ENCODE measurements at places on chromosomes 5 and 9.

GRCh38 chr5:102090770-102091169 is 205.3 kb downstream of the SLCO4C1 start:
- DNase-seq = no peak

DNA sequence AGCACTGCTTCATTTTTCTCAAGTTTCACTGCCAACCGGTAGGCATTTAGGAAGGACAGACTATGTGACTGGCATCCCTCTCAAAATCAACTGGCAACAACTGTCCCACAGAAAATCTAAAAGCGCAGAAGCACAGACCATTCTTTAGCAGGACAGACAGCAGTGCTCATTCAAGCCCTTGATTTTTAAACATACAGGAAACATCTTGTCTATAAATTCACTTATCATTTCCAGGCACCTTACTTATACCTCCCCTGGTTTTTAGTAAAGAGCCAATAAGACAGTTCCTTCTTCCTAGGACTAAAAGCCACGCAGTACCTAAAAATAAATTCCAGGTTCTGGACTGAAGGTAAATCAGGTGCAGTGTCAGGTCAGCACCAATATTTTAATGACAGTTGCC is 343.2 kb upstream of the WWC1 start:
- DNase-seq = no peak

DNA sequence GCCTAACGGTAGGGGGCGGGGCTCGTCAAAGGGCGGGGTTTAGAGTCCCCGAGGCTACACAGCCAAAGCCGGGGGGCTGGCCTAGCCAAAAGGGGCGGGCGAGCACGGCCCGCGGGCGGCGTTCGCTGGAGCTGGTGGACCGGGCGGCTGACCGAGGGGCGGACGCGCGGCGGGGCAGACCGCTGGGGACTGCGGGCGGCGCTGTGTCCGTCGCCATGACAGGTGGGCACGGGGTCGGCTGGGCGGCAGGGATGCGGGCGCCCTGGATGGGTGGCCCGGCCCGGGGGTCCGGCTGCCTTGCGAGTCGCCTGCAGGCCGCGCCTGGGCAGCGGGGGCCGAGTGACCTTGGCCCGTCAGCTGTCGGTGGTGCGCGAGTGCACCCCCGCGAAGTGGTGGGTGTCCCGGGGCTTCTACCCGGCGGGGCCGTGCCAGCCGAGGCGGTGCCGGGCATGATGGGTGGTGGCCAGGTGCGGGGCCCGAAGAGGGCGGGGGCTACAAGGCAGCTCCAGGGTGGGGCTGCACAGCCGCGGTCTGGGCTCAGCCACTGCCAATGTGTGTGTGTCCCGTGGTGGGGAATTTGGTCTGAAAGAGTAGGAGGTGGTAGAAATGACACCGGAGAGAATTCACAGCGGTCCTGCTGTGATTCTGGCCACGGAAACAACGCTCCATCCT is at the start of gene CARD19:
TSS of gene CARD19 (plus strand) at position 87 of the 672 bp plus-strand sequence. CDS start at position 216, 129 bp downstream.
- DNase-seq = peak; percentile 49

- DNase-seq = no peak
Observed at GRCh38 chr9:85744480-85744879, 2.7 kb upstream of the AGTPBP1 start.

DNA sequence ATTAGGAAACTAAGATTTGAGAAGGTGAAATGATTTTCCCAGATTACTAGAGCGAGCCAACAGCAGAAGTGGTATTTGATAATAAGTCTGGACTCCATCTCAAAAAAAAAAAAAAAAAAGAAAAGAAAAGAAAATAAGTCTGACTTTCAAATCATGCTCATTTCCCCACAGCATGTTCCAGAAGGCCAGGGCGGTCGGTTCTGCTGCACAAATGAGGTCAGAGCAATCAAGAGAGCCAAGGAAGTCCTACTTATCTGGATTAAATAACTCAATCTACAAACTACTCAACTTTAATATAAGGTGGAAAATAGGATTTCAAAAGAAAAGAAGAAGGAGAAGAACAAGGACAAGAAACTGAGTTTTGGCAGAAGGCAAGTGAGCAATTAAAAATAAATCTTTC is 130.4 kb upstream of the RASA1 start:
- no peak for DNase-seq

GRCh38 chr9:89558948-89559347 is 45.9 kb upstream of the GADD45G start:
- DNase-seq = no peak

DNA sequence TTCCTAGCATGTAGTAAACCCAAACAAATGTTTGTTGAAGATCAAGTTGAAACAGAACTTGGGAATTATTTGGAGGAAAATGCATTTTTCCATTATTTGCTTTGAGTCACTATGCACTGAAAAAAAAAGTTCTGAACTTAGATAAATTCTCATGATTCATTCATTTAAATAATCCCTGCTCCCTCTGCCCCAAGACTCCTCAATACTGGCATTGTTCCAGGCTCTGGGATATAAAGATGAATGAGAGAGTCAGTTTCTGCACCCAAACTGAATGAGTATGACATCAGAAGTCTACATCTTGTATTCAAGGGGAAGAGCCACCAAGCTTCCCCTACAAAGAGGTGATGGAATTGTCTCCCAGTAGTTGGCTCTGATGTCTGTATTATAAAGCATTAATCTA is 123.9 kb downstream of the SEC61B start:
- DNase-seq = no peak

DNA sequence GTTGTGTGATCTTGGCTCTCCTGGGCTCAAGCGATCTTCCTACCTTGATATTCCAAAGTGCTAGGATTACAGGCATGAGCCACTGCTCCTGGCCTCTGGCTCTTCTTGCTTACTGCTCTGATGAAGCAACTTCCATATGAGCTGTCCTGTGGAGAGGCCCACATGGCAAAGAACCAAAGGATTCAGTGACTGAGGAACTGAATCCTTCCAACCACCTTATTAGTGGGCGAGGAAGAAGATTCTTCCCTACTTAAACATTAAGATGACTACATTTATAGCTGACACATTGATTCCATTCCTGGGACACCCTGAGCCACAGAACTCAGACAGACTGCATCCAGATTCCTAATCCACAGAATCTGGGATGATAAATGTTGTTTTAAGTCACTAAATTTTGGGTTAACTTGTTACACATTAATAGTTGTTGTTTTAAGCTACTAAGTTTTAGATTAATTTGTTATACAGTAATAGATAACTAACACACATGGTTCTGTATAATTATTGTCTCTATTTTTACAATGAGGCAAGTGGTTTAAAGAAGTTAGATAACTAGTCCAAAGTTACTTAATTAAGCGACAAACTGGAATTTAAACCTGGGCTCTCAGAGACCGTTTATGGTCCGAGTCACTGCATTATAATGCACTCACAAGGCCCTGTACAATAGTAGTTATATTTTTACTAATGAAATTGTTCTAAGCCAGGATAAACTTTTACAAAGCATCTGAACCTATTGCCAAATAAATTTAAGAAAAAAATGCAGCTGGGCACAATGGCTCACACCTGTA is 16.7 kb upstream of the SLCO4C1 start:
- DNase-seq = no peak

GRCh38 chr5:109275919-109276318 is 133.9 kb downstream of the PJA2 start:
- DNase-seq = no peak

- no peak for DNase-seq
Observed at GRCh38 chr9:129027685-129028191, 393 bp downstream of the SH3GLB2 start.

- DNase-seq = no peak
Observed at GRCh38 chr9:126057121-126057825, 269.4 kb upstream of the MVB12B start.

DNA sequence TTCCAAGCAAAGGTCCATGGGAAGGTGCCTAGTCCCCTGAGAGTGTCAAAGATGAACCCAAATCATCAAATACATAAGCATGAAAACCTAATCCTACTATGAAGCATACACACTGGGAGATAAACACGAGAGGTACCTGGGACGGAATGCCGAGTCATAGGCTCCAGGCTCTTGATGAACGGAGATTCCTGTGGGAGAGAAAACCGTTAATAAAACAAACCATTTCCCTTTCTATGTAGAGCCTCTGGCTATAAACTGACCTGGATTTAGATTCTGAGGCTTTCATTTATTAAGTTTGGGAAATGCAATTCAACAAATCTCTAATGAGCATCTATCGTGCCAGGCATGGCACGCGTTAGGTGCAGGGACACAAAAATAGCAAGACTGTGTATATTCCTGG is 206.4 kb upstream of the IL12B start:
- DNase-seq = no peak

DNA sequence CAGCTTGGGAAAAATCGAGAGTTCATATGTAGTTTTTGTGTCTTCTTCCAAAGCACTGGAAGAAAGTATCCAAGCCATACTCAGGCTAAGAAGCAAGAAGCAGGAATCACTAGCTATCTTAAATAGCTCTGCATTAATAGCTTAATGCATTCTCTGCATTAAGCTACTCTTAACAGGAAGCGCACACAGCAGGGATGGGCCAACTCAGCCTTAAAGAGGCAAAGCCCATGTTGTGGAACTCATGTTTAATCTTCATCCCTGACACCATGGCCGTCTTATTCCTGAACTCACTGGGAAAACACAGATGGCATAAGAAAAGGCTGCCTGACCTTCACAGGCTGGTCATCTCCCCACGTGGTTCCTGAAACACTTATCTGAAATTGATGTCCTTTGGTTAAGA is 18.7 kb upstream of the ICE1 start:
- DNase-seq = no peak

GRCh38 chr5:76521240-76521758 is 101.9 kb downstream of the F2RL2 start:
- DNase-seq = peak; percentile 29

- DNase-seq = no peak
Observed at GRCh38 chr5:103369125-103370120, 110.9 kb downstream of the MACIR start.

DNA sequence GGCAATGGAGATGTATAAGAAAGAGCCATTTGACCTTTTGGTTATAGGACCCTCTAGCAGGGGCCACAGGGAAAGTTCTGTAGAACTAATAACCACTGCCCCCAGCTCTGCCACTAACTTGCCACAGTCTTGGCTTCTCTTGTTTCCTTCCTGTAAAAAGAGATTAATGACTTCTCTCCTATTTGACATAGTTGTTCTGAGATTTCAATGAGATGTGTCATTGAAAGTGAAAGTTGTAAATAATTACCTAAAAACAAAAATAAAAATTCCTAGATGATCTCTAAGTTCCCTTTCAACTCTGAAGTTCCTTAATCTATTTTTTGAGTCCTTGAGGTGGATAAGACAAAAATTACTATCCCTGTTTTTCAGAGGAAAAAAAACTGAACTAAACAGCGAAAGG is 1.4 kb upstream of the KIF12 start:
- DNase-seq = no peak

GRCh38 chr9:133046900-133047295 is 14.9 kb upstream of the CEL start:
- DNase-seq = no peak

DNA sequence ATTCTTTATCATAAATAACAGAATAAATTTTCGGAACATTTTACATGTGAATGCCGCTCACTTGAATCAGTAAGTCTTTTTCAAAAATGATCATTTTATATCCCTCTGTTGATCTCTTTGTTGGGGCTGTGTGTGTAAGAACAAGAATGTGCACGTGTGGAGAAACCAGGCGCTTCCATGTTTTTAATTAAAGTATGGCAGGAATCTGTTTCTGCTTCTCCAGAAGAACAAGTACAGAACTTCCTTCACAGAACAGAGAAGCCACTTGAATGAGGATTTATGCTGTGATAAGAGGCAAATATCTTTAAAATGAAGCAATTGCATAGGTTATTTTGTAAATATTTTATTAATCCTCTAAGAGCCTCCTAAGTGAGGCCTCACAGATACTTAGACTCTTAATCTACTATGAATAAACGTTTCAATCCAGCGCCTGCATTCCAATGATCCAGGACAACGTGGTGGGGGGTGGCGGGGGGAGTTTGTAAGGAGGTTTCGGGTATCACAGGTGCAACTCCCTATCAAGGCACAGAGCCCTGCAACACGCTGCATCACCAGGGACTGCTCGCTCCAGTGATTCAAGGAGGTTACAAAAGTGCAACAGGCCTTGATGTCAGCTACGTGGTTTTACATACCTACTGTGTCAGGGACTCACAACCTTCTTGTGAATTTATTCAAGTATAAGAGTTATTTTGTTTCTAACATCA is 409.2 kb downstream of the BNC2 start:
- DNase-seq = no peak

DNA sequence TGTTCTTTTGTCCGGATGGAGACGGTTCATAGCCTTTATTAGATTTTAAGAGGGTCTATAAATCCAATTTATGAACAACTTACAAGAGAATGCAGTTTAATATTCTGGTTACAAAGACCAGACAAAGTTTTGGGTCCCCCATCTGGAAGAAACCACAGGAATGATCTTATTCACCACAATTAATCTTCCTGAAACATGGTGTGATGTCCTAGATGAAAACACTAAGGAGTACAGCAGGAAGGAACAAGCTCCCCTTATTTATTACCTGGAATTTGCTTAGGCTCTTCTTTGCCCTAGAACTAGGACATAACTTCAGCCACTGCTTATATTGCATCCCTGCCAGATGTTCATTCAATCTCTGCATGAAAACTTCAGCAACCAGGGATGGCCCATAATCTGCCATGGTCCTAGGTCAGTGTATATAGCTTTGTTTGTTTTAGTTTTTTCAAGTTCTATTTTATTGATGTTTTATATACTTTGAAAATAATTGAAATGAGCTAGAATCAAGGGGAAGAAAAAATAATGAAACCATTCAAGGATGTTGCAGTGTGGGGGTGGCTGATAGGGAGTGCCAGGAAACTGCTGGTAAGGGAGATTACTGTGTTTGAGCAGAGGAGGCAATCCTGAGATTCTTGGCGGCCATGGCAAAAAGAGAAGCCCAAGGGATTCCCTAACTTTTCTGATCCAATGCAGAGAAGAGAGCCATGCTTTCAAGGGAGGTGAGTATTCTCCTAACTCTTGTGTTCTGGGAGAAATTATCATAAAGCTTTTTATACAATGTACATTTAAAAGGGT is 16.8 kb downstream of the TXNDC8 start:
- DNase-seq = peak; percentile 23

- no peak for DNase-seq
Observed at GRCh38 chr9:90868555-90868954, 66.9 kb downstream of the SYK start.

GRCh38 chr5:144089401-144090021 is 80.9 kb downstream of the YIPF5 start:
- peak; percentile 15 for DNase-seq

DNA sequence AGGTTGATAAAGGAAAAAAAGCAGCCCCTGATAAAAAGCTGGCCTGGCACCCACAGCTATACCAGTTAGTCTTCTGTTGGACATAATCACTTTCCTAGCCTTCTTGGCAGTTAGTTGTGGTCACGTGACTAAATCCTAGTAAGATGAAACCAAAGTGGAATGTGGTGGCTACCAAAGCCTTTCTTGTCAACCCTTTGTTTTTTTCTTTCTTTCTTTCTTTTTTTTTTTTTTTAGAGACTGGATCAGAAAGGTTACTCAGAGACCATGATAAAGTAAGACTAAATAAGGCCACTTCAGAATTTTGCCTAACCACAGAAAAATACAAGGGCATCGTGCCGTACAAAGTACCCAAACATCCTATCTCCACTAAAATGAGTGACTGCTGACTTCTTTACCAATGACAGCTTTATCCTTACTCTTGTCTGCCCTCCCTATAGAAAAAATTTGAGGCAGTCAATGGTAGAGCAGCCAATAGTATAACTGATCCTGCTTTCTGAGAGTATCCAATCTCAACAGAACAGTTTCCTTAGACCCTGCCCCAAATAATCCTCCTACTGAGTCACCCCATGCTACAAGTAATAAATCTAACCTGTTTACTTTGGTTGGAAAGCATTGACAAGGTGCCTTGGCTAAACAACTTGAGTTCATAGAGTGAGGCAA is 14.2 kb upstream of the KIF27 start:
- peak; percentile 68 for DNase-seq

- DNase-seq = no peak
Observed at GRCh38 chr9:105432247-105432842, 15.5 kb upstream of the FSD1L start.
